Mammary epithelial cell (primary cell): ENCODE measurements at places on chromosomes 12 and 14.

GRCh38 chr12:9070351-9070750 is 45.4 kb downstream of the A2M start:
- no peak for DNase-seq

DNA sequence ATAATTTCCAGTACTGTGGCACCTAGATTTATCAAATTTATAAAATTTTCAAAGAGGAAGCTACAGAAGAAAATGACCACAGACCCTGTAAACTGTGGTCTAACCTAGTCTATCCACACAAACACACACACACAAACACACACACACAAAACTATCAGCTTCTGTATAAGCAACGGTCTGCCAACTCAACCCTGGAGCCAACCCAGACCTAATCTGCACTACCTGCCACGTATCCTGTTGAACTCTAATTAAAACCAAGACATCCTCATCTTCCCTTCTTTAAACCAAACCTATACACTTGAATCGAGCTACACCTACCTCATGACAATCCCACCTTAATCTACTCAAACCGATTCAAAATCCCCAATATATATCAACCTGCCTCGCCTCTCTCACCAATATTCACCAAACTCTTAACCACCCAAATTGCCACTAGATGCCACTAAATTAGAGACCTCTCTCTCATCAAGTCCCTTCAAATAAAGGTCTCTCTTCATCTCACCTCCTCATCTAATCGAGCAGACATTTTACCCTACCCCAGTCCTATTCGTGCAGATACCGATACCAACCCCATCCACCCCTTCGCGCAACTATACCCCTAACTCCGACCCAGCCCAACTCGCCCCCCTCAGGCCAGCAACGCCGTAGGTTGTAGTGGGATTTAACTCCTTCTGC is 808 bp downstream of the ACIN1 start:
- DNase-seq: peak; percentile 16

DNA sequence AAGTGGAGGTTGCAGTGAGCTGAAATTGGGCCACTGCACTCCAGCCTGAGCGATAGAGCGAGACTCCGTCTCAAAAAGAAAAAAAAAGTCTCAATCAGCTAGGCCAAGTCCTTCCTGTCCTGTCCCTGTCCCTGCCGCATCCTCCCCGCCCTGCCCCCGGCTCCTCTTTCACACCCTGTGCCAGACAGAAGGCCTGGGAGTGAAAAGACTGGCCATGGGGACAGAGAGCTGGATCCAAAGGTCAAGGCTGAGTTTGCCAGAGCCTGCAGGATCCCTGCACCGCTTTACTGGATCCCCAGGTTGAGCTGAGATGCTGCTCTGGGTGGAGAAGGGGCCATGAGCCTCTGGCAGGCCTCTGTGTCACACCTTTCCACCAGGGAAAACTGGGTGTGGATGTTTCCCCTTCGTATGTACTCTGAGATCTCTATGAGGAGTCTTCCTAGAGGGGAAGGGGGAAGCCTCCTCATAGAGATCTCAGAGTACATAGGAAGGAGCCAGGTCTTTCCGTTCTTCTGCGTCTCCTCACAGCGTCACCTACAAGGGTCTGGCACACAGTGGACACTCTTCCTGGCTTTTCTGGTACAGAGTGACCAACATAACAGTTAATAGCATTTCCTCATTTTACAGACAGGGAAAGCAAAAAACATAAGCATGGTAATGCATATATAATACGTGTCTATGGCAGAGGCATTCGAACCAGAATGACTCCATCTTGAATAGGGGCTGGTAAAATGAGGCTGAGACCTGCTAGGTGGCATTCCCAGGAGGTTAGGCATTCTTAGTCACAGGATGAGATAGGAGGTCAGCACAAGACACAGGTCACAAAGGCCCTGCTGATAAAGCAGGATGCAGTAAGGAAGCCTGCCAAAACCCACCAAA is 35.1 kb downstream of the NINJ2 start:
- DNase-seq: no peak

GRCh38 chr12:1630133-1630826 is 1.2 kb downstream of the WNT5B start:
- no peak for DNase-seq

DNA sequence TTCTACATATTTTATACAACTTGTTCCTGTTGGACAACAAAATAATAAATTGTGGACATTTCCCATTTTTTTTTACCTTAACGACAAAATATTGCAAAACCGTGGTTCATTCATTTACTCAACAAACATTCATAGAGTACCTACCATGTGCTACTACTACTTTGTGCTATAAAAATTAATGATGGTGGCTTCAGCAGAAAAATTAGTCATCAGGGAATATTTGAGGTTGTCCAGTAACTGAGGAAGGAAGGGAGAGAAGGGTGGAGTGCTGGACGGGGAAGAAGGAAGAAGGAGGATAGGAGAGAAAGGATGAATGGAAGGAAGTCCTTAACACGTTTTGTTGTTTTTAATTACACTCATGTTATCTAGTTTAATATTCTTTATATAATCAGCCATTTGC is 53.7 kb downstream of the PPFIBP1 start:
- DNase-seq: no peak
